ENCODE measurements at places on chromosomes 2 and 18. TPM values are rescaled to one million over a fixed set of nuclear protein-coding genes. Genes with fewer than 3 reads are reported as not detected.

DNA sequence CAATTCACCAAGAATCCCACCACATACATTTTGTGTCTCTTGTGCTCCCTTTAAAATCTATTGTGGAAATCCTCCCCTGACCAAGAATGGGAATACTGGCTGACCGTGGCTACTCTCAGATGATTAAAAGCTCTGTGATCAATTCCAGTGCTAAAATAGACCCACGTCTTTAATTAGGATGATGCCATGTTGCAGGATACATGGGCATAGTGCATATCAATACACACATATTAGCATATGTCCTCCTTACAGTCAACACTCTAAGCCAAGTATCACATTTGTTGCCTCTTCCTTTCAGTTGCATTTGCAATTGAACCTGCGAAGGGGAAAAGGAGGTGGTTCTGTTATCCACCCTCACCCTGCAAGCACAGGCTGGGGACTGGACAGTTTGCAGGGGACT lies 41.8 kb downstream of the SPP2 start:
- H3K27ac ChIP-seq: no peak overlapping the region
- no peaks in the 10 kb centered on the region for H3K27me3 ChIP-seq
- no peak for DNase-seq
- H3K4me1 ChIP-seq: no peaks in the 10 kb centered on the region
- no peaks in the 10 kb centered on the region for H3K36me3 ChIP-seq
- no peak overlapping the region for H3K4me3 ChIP-seq

DNA sequence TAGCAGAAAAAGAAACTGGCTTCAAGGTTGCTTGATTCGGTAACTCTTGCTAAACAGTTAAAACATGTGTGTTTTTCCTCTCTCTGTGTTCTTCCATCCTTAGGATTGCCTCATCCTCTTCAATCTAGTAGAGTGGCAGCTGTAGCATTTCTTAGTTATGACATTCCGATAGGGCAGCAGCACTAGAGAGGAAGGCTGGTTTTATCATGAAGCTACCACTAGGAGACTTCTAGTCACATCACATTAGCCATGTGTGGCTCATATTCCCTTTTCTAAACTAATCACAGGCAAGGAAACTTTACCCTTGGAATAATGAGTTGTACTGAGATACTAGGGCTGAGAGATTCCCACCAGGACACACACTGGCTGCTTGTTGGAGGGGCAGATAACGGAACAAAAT lies 187.6 kb downstream of the DOK6 start:
- no peaks in the 10 kb centered on the region for H3K4me1 ChIP-seq
- no peaks in the 10 kb centered on the region for H3K36me3 ChIP-seq
- H3K27me3 ChIP-seq: no peaks in the 10 kb centered on the region
- no peak overlapping the region for H3K27ac ChIP-seq
- no peak overlapping the region for H3K4me3 ChIP-seq

Gene ERICH2
- total RNA-seq: not detected

DNA sequence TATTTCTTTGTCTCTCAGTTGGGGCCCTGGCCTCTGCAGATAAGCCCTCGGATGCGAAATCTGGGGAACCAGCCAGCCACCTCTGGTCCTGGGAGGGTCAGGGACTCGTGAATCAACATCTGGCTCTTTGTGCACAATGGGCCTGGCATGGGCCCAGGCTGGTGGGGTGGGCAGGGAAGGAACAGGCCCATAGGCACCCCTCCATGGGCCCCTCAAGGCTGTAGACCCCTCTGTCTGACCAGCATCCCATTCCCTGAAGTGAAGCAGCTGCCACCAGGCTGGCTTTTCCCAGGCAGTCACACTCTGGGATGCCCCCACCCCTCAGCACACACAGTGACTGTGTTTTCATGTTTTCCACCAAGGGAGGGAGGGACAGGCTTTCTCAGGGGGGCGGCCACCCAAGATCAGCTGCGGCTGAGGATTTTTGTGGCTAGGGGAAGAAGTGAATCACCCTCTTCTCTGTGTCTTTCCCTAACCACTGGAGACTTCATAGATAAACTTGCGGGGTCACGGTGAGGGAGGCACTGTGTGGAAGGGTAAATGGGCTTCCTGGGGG lies 166.0 kb downstream of the AGAP1 start:
- H3K4me1 ChIP-seq: peaks cover 45% of the 10 kb centered on the region
- H3K36me3 ChIP-seq: no peaks in the 10 kb centered on the region
- no peaks in the 10 kb centered on the region for H3K27me3 ChIP-seq
- no peak overlapping the region for H3K4me3 ChIP-seq
- peak; percentile 97 for DNase-seq

- H3K36me3 ChIP-seq: no peaks in the 10 kb centered on the region
- no peaks in the 10 kb centered on the region for H3K4me1 ChIP-seq
- no peaks in the 10 kb centered on the region for H3K27me3 ChIP-seq
- H3K4me3 ChIP-seq: no peak overlapping the region
- no peak overlapping the region for H3K27ac ChIP-seq
These were observed 659.0 kb upstream of the CDH7 start for GRCh38 chr18:65091744-65092329.

DNA sequence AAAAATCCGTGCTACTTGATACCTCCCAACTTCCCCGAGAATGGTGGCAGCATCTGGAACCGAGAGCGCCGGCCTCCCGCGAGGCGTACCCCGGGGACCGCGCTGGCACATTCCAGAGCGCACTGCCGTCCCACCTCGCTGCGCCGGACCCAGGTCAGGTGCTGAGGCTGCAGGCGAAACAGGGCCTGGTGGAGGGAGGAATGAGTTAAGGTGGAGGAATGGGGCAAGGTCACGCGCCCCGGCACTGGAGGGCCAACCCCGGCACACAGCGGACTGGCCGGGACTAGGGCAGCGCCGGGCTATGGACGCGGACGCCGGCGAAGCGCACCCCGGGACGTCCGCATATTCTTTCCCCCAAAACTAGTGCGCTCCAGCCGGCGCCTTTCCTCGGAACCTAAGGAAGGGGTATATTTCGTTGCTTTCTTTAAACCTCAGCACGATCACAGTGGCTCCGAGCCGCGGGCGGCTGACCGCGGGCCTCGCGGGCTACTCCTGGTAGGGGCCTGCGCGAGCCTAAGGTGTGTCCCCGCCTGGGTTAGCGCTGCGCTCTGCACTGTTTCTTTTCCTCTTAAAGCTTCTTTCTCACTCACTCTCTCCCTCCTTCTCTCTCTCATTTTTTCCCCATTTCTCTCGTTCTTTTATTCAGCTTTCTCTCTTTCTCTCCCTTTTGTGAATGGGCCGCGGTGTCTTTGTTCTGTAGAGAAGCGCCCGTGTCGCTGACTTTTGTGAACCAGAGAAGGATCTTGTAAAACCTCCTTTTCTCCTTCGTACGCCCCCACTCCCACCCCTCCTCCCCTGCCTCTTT lies 2.1 kb upstream of the OTX1 start:
- H3K36me3 ChIP-seq: no peaks in the 10 kb centered on the region
- DNase-seq: no peak
- no peaks in the 10 kb centered on the region for H3K4me1 ChIP-seq
- no peaks in the 10 kb centered on the region for H3K27me3 ChIP-seq
- no peak overlapping the region for H3K4me3 ChIP-seq
- H3K27ac ChIP-seq: no peak overlapping the region

DNA sequence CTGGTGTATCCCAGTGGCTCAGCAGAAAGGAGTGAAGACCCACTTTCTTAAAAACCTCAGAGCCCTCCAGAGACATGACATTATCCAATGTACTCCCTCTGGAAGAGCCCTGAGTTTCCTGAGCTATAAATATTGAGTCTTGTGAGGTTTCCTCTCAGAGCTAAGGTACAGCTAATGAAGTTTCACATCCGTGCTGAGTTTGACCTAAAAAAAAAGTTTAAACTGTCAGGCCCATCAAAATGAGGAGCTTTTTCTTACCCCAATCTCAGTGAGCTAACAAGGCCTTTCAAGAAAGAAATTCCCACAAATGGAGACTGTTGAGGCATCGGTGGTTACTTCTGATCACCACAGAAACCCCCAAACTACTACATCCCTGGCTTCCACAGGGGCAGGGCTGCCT lies 65.4 kb upstream of the ST8SIA3 start:
- H3K4me3 ChIP-seq: no peak overlapping the region
- H3K27ac ChIP-seq: no peak overlapping the region
- no peak for DNase-seq
- H3K4me1 ChIP-seq: no peaks in the 10 kb centered on the region

DNA sequence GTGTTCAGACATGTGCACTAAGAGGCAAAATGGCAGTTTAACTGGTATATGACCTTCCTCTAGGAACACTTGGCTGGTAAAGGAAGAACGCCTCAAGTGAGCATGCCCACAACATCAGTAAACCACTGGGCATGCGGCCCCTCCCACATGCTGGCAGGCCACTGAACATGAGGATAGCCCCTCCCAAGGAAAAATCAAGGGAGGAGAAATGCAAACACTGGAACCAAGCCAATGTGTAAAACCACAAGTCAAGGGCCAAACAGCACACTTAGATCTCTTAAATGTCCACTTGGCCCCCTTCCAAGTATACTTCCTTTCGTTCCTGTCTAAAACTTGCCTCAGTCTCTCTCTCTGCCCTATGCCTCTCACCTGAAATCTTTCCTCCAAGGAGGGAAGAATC lies 980.8 kb downstream of the TSN start:
- H3K36me3 ChIP-seq: no peaks in the 10 kb centered on the region
- no peaks in the 10 kb centered on the region for H3K4me1 ChIP-seq
- H3K27ac ChIP-seq: no peak overlapping the region
- DNase-seq: no peak
- H3K27me3 ChIP-seq: no peaks in the 10 kb centered on the region
- no peak overlapping the region for H3K4me3 ChIP-seq

DNA sequence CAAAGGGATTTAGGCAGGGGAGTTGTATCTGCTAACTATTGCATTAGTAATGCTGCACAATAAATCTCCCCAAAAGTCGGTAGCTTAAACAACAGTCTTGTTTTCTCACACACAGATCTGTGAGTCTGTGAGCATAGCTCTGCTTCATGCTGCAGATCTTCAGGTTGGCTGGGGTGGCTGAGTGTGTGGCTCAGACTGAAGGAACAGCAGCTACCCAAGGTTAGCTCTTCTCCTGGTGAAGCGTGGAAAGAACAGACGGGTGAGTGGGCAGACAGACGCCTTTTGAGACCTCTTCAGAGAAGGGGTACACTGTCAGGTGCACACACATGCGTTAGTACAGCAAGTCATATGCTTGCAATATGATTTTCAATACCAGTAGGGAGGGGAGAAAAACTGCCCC lies 3.9 kb upstream of the CCDC85A start:
- DNase-seq: no peak
- H3K27ac ChIP-seq: no peak overlapping the region
- peaks cover 32% of the 10 kb centered on the region for H3K27me3 ChIP-seq
- H3K36me3 ChIP-seq: no peaks in the 10 kb centered on the region

- H3K27ac ChIP-seq: no peak overlapping the region
- no peaks in the 10 kb centered on the region for H3K27me3 ChIP-seq
- no peak for DNase-seq
These were observed 234.8 kb upstream of the PXDN start for GRCh38 chr2:1979138-1979537.

DNA sequence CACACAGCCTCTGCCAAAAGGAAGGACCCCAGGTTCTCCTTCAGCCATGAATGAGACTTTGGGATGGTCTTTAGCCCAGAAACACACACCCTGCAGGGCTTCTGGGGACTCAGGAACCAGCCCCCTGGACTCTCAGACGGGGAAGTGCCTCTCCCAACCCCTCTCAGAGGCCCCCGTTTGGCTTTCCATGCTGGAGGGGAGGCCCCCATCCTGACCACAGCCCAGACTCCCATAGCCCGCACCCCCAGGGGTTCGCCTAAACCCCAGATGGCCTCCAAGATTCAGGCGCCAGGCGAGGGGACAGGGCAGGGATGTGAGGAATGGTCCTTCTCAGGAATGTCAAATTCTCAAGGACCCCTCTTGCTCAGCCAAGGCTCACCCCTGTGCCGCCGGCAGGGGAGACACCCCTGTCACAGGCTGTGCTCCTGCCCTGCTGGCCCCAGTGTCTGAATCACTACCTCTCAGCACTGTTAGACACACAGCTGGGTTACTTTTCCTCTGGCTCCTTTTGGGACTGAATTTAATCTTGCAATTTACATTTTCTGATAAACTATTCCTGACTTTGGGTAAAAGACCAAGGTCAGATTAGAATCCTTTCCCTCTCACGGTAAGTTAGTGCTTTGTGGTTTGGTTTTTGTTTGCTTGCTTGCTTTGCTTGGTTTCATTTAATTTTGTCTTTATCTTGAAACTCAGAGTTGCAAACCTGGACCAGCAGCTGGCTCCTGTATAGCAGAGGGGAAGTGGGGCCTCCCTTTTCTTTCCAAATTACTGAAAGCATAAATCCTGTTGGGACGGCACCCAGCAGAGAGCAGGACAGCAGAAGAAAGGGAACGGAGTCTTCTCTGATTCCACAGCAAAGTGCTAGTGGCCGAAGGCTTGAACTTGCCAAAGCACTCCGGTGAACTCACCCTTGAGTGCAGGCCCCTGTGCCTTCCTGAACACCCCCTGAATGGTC lies 198.9 kb upstream of the RAB6C start:
- no peak for DNase-seq
- H3K4me1 ChIP-seq: no peaks in the 10 kb centered on the region
- no peak overlapping the region for H3K4me3 ChIP-seq
- peaks cover 6% of the 10 kb centered on the region for H3K27me3 ChIP-seq
- H3K36me3 ChIP-seq: no peaks in the 10 kb centered on the region
- H3K27ac ChIP-seq: no peak overlapping the region

DNA sequence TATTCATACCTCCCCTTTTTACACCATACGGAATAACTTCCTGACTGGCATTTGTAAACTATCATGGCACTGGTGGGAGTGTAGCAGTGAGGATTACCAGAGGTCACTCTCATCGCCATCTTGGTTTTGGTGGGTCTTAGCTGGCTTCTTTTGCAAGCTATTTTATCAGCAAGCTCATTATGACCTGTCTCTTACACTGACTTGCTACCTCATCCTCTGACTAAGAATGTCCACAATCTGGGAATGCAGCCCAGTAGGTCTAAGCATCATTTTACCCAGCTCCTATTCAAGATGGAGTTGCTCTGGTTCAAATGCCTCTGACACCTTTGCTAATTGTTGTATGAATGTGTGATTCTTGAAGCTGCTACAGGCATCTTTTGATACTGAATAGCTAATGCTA lies 950.8 kb upstream of the SLC39A10 start:
- no peak overlapping the region for H3K4me3 ChIP-seq
- no peaks in the 10 kb centered on the region for H3K36me3 ChIP-seq
- no peaks in the 10 kb centered on the region for H3K27me3 ChIP-seq
- H3K4me1 ChIP-seq: no peaks in the 10 kb centered on the region
- no peak for DNase-seq
- no peak overlapping the region for H3K27ac ChIP-seq

Gene IL36G
- not detected for total RNA-seq

Gene CYP27C1
- 0.63 TPM for total RNA-seq

Gene XIRP2
- total RNA-seq: not detected

Gene ZAP70
- total RNA-seq: not detected

Gene PID1
- 2.1 TPM for total RNA-seq

GRCh38 chr2:240953426-240954410 lies 44.7 kb upstream of the SNED1 start:
- H3K27ac ChIP-seq: no peak overlapping the region
- no peak for DNase-seq
- no peaks in the 10 kb centered on the region for H3K36me3 ChIP-seq
- no peaks in the 10 kb centered on the region for H3K27me3 ChIP-seq

DNA sequence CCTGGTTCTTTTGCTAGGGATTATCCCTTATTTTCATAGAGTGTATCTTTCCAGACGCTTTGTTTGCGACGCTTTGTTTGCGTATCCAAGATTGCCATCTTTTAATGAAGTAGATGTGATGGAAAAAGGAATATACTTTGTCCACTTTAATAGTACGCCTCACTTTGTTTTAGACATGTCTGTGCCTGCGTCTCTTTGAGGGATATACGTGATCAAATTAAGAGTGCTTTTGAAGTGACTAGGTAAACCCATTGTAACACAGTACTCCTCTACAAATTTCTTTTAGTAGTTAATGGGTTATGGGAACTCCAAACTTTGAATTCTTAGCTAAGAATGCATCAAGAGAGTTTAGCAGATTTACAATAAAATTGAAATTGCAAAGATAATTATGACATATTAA lies 27.9 kb downstream of the ACSL3 start:
- peaks cover 11% of the 10 kb centered on the region for H3K4me1 ChIP-seq
- DNase-seq: no peak
- H3K4me3 ChIP-seq: no peak overlapping the region
- H3K27ac ChIP-seq: no peak overlapping the region
- no peaks in the 10 kb centered on the region for H3K27me3 ChIP-seq
